ENCODE measurements at places on chromosomes 7 and 10.

- H3K4me3 ChIP-seq: peak within 1 kb of the TSS; percentile 76
- no peaks in the 10 kb centered on the region for H3K4me1 ChIP-seq
- no peaks in the 10 kb centered on the region for H3K36me3 ChIP-seq
- H3K27me3 ChIP-seq: peaks cover 4% of the 10 kb centered on the region
- peak within 1 kb of the TSS; percentile 94 for H3K27ac ChIP-seq
Measured at GRCh38 chr7:42236976-42237810, at the start of gene GLI3. TSS of gene GLI3 (minus strand) at chr7:42237209. CDS start at chr7:42223253, 13,956 bp downstream.

GRCh38 chr10:130761788-130762301, 549.7 kb downstream of the TCERG1L start:
- no peak for DNase-seq
- no peaks in the 10 kb centered on the region for H3K4me1 ChIP-seq
- H3K36me3 ChIP-seq: no peaks in the 10 kb centered on the region
- H3K27me3 ChIP-seq: no peaks in the 10 kb centered on the region
- H3K27ac ChIP-seq: no peak overlapping the region

GRCh38 chr7:86949779-86950260, 109.6 kb downstream of the ELAPOR2 start:
- H3K4me3 ChIP-seq: no peak overlapping the region
- H3K27ac ChIP-seq: no peak overlapping the region
- no peak for DNase-seq
- H3K4me1 ChIP-seq: peaks cover 10% of the 10 kb centered on the region
- no peaks in the 10 kb centered on the region for H3K27me3 ChIP-seq

DNA sequence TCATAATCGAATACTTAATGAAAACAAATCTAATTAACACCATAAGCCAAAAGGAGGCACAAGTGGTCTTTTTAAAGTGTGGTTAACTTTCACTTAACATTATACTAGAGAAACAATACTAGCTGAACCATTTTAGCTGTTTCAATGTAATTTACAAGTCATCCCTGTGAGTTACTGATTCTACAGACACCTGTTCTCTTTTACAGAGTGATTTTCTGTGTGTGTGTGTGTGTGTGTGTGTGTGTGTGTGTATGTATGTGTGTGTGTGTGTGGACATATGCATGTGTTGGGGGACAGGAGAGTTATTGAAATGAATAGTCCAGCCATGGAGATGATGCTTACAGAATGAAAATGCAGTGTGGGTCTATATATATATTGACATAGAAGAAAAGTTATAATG, 200.2 kb downstream of the DNAJC1 start:
- H3K27ac ChIP-seq: no peak overlapping the region
- no peaks in the 10 kb centered on the region for H3K36me3 ChIP-seq
- H3K4me1 ChIP-seq: peaks cover 6% of the 10 kb centered on the region
- no peaks in the 10 kb centered on the region for H3K27me3 ChIP-seq
- DNase-seq: no peak

GRCh38 chr7:130733931-130734814, at the start of gene KLF14:
TSS of gene KLF14 (minus strand) at chr7:130734207. CDS start at chr7:130734033, 174 bp downstream.
- H3K36me3 ChIP-seq: no peaks in the 10 kb centered on the region
- no peak within 1 kb of the TSS for H3K27ac ChIP-seq
- peaks cover 27% of the 10 kb centered on the region for H3K27me3 ChIP-seq
- no peaks in the 10 kb centered on the region for H3K4me1 ChIP-seq

GRCh38 chr10:132534391-132535064, 3.1 kb upstream of the INPP5A start:
- H3K27ac ChIP-seq: no peak overlapping the region
- no peak overlapping the region for H3K4me3 ChIP-seq
- H3K36me3 ChIP-seq: no peaks in the 10 kb centered on the region
- DNase-seq: no peak
- no peaks in the 10 kb centered on the region for H3K27me3 ChIP-seq

GRCh38 chr7:127338122-127338521, 54.4 kb downstream of the ZNF800 start:
- H3K4me1 ChIP-seq: no peaks in the 10 kb centered on the region
- H3K4me3 ChIP-seq: no peak overlapping the region
- no peaks in the 10 kb centered on the region for H3K27me3 ChIP-seq
- no peak for DNase-seq

DNA sequence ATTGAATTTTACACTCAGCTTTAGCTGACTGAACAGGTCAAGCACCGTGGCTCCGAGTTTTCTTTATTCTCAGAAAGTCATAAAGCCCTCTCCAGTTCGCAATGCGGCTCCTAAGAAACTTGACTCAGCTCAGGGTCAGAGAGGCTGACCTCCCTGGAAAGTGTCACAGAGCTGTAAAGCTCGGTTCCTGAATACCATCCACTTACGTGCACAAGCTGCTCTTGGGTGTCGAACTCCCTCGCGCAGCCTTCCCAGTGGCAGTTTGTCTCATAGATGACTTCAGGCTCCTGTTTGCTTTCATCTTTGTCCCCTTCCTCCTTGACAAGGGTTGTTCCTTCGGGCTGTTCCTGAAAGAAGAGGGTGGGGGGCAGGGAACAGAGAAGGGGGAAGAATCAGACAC, 213.7 kb downstream of the GLI3 start:
- no peaks in the 10 kb centered on the region for H3K27me3 ChIP-seq
- H3K4me1 ChIP-seq: no peaks in the 10 kb centered on the region
- no peak overlapping the region for H3K4me3 ChIP-seq
- no peak for DNase-seq
- no peak overlapping the region for H3K27ac ChIP-seq

GRCh38 chr7:143846692-143847091, 55.3 kb downstream of the TCAF1 start:
- H3K27ac ChIP-seq: no peak overlapping the region
- H3K36me3 ChIP-seq: no peaks in the 10 kb centered on the region
- H3K4me1 ChIP-seq: no peaks in the 10 kb centered on the region
- no peak overlapping the region for H3K4me3 ChIP-seq
- no peak for DNase-seq

DNA sequence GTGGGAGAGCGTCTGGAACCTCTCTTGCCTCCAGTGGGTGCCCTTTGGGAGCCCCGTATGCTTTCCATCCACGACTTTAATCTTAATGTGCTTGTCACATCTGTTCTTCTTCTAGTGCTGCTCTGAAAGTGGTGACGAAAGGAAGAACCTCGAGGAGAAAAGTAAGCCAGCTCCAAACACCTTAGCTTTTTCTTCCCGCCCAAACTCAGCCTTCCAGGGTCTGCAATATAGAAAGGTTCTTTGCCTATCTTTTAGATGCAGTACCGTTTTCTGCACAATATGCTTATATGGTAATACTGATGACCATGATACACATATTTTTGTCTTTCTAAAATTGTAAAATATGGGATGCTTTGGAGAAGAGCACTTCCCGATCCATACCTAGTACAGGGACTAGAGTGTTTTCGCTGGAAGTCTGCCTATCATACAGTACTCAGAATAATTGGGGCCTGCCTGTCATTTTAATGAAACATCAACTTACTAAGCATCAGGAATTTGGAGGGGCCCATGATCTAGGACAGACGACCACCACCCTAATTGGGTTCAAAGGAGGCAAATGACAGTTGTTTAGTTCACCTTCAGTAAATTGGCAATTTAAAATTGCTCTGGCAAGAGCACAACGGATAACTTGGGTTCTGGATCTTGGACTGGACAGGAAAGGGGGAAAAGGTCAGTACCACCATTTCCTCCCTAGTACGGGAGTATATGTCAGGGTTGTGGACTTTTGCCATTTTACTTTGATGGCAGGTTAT, 884 bp downstream of the RINT1 start:
- no peaks in the 10 kb centered on the region for H3K27me3 ChIP-seq
- no peak overlapping the region for H3K27ac ChIP-seq
- peaks cover 2% of the 10 kb centered on the region for H3K4me1 ChIP-seq
- H3K4me3 ChIP-seq: peak overlapping the region; percentile 88

GRCh38 chr10:234708-235406, 99.6 kb downstream of the ZMYND11 start:
- no peaks in the 10 kb centered on the region for H3K36me3 ChIP-seq
- H3K4me3 ChIP-seq: no peak overlapping the region
- DNase-seq: no peak

DNA sequence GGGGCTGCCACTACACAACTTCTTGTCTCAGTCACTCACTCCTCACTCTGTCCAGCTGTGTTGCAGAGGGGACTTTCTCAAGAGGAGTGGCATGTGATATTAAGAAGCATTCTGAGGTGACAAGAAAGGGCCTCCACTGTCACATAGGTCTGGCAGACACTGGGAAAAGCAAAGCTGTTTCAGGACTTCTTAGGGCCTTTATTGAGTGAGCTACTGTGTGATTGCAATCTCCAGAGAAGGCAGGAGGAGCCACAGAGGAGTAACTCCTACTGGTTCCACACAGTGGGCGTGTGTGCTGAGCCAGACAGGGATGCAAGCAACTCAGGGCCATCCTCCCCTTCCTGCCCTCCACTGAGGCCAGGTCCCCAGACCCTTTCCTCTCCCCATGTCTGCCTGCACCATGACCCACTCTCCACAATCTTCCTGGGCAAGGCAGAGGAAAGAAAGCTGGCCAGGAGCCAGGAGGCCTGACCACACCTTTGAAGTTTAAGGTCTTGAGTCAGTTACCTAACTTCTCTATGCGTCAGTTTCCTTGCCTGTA, 262.0 kb upstream of the ZMIZ1 start:
- H3K4me1 ChIP-seq: peaks cover 6% of the 10 kb centered on the region
- no peak overlapping the region for H3K27ac ChIP-seq
- H3K4me3 ChIP-seq: no peak overlapping the region
- H3K27me3 ChIP-seq: no peaks in the 10 kb centered on the region
- H3K36me3 ChIP-seq: no peaks in the 10 kb centered on the region

- H3K27ac ChIP-seq: no peak within 1 kb of the TSS
- H3K4me3 ChIP-seq: no peak within 1 kb of the TSS
- peak; percentile 82 for DNase-seq
- H3K27me3 ChIP-seq: no peaks in the 10 kb centered on the region
Measured at GRCh38 chr7:100655908-100656674, at the start of gene ACTL6B. TSS of gene ACTL6B (minus strand) at chr7:100656448. CDS start at chr7:100656354, 94 bp downstream.

GRCh38 chr7:116810267-116811116, 51.9 kb upstream of the CAPZA2 start:
- H3K4me3 ChIP-seq: no peak overlapping the region
- no peaks in the 10 kb centered on the region for H3K27me3 ChIP-seq
- DNase-seq: peak; percentile 70
- peaks cover 3% of the 10 kb centered on the region for H3K4me1 ChIP-seq

DNA sequence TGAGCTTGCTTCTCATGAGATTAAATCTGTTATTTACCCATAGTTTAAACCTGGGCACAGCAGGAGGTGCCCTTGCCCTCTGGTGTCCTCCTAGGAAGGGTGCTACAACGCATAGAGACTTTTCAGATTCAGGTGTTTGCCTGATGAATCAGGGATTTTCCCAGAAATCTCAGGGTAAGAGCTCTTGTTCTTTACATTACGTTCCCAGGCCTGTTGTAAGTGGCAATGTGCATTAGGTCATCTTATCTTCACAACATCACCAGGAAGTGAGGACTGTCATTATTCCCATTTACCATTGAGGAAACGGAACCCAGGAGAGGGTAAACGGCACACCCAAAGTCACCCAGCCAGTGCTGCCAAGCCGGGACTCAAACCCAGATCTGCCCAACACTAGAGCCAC, 73.0 kb downstream of the NHLRC2 start:
- no peak overlapping the region for H3K27ac ChIP-seq
- no peaks in the 10 kb centered on the region for H3K36me3 ChIP-seq

GRCh38 chr7:73707045-73707631, 12.3 kb downstream of the STX1A start:
- no peak overlapping the region for H3K4me3 ChIP-seq
- no peaks in the 10 kb centered on the region for H3K4me1 ChIP-seq
- DNase-seq: no peak
- H3K27ac ChIP-seq: no peak overlapping the region
- no peaks in the 10 kb centered on the region for H3K36me3 ChIP-seq
- H3K27me3 ChIP-seq: no peaks in the 10 kb centered on the region

- H3K27ac ChIP-seq: peak overlapping the region; percentile 30
- H3K36me3 ChIP-seq: no peaks in the 10 kb centered on the region
- peaks cover 31% of the 10 kb centered on the region for H3K27me3 ChIP-seq
- H3K4me3 ChIP-seq: no peak overlapping the region
- DNase-seq: peak; percentile 90
Measured at GRCh38 chr7:155804897-155805825, 7.1 kb downstream of the SHH start.

DNA sequence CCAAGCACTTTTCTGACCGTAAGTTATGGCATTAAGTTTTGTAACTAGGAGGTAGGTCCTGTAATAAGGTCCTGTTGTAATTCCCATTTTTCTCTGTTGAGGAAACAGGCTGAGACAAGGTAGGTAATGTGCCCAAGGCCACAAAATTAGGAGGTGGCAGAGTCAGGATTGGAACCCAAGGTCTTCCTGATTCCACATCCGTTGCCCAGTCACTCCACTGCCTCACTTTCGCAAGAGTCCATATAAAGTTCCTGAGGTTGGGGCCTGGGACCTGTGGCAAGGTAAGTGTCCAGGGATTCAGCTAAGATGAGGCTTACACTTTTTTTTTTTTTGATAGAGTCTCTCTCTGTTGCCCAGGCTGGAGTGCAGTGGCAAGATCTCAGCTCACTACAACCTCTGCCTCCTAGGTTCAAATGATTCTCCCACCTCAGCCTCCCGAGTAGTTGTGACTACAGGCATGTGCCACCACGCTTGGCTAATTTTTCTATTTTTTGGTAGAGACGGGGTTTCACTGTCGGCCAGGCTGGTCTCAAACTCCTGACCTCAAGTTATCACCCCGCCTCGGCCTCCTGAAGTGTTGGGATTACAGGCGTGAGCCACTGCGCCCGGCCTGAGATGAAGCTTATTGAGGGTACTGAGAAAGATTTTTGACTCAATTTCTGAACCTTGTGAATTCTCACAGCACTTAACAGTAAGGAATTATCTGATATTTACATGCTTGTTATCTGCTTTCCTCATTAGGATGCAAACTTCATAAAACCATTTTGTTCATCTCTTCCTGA, 20.3 kb upstream of the GNA12 start:
- peak overlapping the region; percentile 91 for H3K27ac ChIP-seq
- H3K4me1 ChIP-seq: peaks cover 5% of the 10 kb centered on the region
- no peaks in the 10 kb centered on the region for H3K36me3 ChIP-seq
- H3K27me3 ChIP-seq: no peaks in the 10 kb centered on the region

DNA sequence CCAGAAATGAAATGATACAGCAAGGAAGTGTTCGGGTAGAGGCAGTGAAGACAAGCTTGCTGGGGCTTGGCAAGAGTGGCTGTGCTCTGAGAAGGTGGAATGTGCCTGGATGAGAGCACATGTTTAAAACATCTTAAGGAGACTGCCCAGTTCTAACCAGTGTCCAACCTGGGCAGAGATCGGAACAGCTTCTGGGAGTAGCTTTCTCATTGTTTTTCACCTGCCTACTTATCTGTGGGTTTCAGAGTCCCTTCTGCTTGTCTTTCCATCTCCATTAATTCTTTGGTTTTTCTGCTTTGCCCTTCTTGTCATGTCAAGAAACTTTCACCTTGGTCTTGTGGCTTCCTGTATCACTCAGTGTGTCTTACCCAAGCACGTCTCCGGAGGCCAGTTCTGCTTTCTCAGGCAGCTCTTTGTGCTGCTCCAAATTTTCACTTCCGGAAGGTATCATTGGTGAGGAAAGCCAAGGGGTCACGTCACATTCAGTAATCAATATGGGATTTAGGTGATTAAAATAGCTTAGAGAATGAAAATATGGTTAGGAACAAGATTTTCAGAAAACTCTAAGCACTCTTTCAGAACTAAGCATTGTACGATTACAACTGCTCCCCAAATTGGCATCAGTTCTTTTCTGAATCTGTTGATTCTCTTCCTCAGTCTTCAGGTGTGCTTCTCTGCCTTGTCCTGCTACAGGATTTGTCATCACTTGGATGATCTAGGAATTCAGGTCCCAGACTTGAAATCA, 5.5 kb upstream of the LAMB4 start:
- H3K27ac ChIP-seq: no peak overlapping the region
- no peak overlapping the region for H3K4me3 ChIP-seq
- H3K36me3 ChIP-seq: no peaks in the 10 kb centered on the region
- DNase-seq: no peak
- no peaks in the 10 kb centered on the region for H3K27me3 ChIP-seq
- peaks cover 9% of the 10 kb centered on the region for H3K4me1 ChIP-seq
